ENCODE measurements at places on chromosomes 11 and 22. TPM values are rescaled to one million over a fixed set of nuclear protein-coding genes. Genes with fewer than 3 reads are reported as not detected.

Gene ANGPTL5
- 0.92 TPM for total RNA-seq

Gene CLCF1
- 7.7 TPM for total RNA-seq

Gene E2F8
- 0.79 TPM for total RNA-seq

Gene OR52N4
- total RNA-seq, result not detected

Gene UPK3A
- not detected for total RNA-seq

Gene UEVLD
- total RNA-seq, result 24.7 TPM

Gene GPR83
- 0.26 TPM for total RNA-seq

Gene PRR5
- 0.44 TPM for total RNA-seq

Gene MAFF
- 44.0 TPM for total RNA-seq

Gene PIH1D2
- 1.3 TPM for total RNA-seq

Gene MYBPC3
- total RNA-seq, result not detected

Gene BIRC3
- 0.92 TPM for total RNA-seq

Gene OR51B2
- not detected for total RNA-seq

Gene KRTAP5-2
- not detected for total RNA-seq

Gene MRGPRX4
- total RNA-seq, result not detected

Gene GRM5
- 0.06 TPM for total RNA-seq

Gene ZNF70
- 4.5 TPM for total RNA-seq

Gene SPI1
- total RNA-seq, result not detected

Gene LDHAL6A
- total RNA-seq, result not detected

Gene ACTN3
- total RNA-seq, result not detected

Gene ALX4
- total RNA-seq, result not detected

Gene CARD16
- 15.3 TPM for total RNA-seq

Gene ZNF214
- total RNA-seq, result 4.7 TPM

Gene DLG2
- 2.6 TPM for total RNA-seq

Gene C11orf42
- not detected for total RNA-seq

Gene MAP6
- total RNA-seq, result 5.7 TPM

Gene CBLIF
- total RNA-seq, result not detected

Gene KCNK7
- total RNA-seq, result 0.06 TPM

Gene MMP13
- total RNA-seq, result not detected

Gene OLFML1
- total RNA-seq, result 15.2 TPM

Gene HTR3A
- total RNA-seq, result not detected

Gene LRRC74B
- not detected for total RNA-seq

Gene SERPING1
- 9.5 TPM for total RNA-seq
